ENCODE measurements at places on chromosomes 5 and 9.

DNA sequence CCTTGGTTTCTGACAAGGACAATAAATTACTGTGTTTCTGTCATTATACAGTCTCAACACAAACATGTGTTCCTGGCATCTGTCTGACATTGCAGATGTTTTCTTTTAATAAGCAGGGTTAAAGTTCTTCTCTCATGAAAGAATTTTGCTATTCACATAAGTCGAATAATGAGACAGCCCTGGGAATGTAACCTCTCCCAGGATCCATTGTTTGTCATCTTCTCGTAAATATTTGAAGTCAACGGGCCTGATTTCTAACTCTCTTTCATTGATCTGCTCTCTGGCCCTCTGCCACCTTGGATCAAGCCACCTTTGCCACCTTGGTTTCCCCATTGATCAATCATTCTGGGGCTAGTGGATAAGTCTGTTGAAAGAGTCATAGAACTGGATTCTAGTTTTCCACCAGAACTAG, 12.9 kb upstream of the CAST start:
- no peak for DNase-seq

- no peak for DNase-seq
Observed at GRCh38 chr5:134708301-134708700, 30.0 kb upstream of the CAMLG start.

DNA sequence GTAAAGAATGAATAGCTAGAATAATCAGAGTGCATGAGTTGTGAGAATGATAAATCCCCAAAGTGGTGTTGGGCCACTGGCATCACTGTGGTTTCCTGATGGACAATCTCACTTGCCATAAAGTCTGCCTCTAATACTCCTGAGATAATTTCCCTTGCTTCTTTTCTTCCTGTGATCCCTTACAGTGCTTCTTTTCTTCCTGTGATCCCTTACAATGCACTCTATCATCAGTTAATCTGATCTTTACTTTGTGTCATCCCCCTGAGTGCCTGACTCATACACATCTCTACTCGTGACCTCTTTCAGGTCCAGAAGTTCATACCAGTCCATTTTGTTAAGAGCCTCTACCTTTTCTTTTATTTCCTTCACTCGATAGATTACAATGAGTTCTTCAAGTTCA, 418.3 kb downstream of the HCN1 start:
- no peak for DNase-seq

GRCh38 chr9:78171651-78172050, 64.2 kb upstream of the CEP78 start:
- DNase-seq: no peak

- DNase-seq: no peak
Observed at GRCh38 chr9:86675805-86676204, 271.5 kb downstream of the GAS1 start.

DNA sequence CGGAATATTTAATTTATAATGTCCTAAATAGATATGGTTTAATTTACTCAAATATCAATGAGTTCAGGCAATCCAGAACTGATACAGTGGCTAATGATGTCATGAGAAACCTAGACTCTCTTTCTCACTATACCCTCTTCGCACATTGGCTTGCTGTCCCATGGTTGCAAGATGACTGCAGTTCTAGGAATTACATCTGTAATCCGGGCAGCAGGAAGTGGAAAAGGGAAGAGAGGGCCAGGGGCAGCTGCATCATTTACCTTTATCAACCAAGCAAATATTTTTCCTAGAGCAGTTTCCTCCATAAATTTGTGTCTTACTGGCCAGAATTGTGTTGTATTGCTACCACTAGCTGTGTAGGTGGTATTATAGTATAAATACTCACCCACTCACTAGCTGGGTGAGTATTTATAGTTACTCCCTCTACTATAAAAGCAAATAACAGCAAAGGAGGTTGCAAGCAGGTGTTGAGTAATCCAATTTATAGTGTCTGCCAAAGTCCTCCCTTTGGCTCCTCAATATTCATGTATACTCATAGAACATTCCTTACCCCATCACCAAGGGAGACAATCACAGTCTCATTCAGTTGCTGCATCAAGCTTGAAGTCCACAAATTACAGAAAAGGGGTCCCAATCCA, 168.8 kb downstream of the DROSHA start:
- DNase-seq: no peak

DNA sequence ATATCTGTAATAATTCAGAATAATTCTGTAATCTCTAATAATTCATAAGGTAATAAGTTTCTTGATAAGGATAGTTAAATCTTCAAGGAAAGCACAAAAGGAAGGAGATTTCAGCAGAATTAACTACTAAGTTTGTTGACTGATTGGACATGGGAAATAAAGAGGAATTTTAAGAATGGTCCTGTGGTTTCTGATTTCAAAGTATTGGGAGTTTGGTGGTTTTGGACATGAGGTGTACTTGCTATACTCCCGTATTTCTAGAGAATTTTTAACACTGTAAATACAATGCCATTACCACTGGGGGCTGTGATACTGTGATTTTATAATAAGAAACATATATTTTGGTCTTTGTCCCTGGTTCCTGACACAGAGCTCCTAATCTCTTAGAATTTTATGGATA, 123.9 kb downstream of the UNC13B start:
- DNase-seq: no peak

GRCh38 chr9:134811079-134811672, 69.4 kb upstream of the FCN2 start:
- DNase-seq: no peak

DNA sequence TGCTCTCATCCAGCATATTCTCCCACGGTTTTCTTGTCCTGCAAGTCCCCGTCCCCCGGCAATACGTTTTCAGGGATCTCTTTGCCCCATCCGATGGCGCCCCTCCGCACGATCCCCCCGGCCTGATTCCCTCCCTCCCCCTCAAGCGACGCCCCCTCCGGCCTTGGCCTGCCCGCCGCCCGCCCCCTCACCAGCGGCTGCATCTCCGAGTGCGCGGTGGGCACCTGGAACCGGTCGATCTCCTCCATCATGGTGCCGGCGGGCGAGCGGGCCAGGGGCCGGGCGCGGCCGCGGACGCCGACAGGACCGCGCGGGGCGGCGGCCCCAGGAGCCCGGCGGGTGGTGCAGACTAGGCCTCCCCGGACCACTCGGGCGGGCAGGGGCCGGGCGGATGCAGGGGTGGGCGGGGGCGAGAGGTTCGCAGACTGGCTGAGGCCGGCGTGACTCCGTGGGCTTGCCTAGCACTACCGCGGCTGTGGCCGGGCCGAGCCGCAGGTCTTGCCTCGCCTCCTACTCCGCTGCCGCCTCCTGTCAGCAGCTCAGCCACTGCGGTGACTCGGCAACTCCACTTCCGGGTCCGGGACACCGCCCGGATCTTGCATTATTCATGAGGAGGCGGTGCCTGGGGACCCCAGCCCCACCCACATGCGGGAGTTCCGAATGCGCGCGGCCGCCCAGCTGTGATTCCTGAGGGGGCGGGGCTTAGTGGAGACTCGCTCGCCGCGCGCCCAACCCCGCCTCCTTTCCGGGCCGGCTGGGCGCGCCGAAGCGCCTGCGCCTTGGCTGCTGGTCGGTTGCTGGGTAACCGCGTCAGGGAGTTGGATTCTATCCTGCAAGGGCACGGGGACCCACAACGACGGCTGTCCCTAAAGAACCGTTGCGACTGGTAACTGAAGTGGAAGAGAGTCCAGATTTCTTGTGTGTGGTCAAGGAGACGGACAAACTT, at the start of the genes DNAI1 and FAM219A:
Gene DNAI1, plus strand, starts transcription at position 793 of the 946 bp plus-strand sequence. CDS start 201 bp downstream, outside the sequence.
Gene FAM219A, minus strand, starts transcription at position 558 of the 946 bp plus-strand sequence. Its CDS starts 307 bp downstream, at position 251.
- peak; percentile 97 for DNase-seq

- no peak for DNase-seq
Observed at GRCh38 chr5:91245074-91245452, 138.1 kb downstream of the ARRDC3 start.

DNA sequence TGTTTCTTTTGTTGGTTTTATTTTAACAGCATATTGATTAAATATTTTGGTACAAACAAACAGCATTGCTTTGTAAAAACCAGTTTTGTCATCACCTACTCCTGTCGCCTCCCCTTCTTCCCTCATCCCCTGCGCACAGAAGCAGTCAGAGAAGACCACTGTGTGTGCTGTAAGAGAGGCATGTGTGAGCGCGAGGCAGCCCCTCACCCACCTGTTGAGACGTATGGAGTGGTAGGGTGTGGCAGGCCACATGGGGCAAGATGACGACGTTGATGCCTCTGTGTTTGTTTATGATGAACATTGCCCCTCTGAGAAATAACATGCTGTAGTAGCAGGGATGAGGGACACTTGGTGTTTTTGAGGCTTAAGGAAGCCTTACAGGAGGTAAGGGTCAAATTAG, 71.3 kb downstream of the GPR21 start:
- no peak for DNase-seq

DNA sequence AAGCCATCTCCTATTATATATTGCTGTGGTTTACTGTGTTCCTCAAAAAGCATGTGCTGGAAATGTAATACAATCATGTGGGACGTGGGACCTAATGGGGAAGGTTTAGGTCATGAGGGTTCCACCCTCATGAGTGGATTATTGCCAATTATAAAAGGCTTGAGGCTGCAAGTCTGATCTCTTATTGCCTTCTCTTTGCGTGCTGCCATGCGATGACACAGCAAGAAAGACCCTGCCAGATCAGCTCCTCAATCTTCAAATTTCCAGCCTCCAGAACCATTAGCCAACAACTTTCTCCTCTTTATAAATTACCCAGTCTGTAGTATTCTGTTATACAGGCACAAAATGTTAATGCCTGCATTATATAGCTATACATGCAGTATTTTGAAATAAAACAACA, 45.4 kb downstream of the MARCHF11 start:
- no peak for DNase-seq

DNA sequence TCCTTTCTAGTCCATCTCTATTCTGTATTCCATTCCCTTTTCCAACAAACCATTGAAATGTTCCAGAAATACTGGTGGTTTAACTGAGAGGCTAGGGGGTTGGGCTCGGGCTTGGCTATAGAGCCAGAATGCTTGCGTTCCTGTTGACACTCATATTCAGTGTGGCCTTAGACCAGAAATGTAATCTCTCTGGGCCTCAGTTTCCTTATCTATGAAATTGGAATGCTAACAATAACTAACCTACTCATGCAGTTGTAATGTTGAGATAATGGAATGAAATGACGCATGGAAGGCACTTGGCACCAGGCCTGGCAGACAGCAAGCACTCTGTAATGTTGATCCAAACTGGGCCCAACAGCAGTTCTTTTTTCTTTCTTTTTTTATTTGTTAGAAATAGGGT, 26.8 kb downstream of the JADE2 start:
- DNase-seq: no peak

GRCh38 chr5:158725297-158725851, 374.3 kb downstream of the EBF1 start:
- no peak for DNase-seq

- DNase-seq: no peak
Observed at GRCh38 chr9:116059466-116059865, 94.1 kb upstream of the PAPPA start.

- no peak for DNase-seq
Observed at GRCh38 chr5:7881816-7882215, 12.9 kb downstream of the MTRR start.

DNA sequence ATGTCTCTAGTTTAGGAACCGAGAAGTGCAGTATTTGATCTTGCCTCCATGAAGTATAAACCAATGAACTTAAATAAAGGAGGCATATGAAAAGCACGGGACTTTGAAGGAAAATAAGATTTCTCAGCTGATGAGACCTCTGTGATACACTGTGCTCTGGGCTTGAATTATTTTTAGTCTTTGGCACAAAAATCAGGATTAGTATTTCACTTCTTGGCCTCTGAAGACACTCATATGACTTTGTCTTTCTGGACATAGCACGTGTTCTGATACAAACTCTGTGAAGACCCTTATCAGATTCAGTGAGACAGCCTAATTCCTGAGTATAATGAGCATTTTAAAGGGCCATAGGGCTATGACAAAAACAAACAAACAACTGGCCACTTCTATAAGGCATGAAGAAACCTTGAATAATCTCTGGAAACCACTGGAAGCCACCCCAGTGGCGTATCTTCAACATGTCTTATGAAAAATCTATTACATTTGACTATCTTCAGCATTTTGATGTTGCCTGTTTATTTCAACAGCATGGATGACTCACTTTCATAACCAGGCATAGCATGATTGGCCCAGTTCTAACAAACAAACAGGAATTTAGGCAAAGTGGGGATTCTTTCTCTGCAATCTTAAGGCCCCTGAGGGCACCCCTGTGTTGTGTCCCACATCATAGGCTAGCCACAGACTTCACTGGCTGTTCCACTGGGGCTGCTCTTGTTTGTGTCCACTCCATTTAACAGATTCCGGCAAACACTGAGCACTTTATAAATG, 90.3 kb upstream of the ZNF462 start:
- no peak for DNase-seq

DNA sequence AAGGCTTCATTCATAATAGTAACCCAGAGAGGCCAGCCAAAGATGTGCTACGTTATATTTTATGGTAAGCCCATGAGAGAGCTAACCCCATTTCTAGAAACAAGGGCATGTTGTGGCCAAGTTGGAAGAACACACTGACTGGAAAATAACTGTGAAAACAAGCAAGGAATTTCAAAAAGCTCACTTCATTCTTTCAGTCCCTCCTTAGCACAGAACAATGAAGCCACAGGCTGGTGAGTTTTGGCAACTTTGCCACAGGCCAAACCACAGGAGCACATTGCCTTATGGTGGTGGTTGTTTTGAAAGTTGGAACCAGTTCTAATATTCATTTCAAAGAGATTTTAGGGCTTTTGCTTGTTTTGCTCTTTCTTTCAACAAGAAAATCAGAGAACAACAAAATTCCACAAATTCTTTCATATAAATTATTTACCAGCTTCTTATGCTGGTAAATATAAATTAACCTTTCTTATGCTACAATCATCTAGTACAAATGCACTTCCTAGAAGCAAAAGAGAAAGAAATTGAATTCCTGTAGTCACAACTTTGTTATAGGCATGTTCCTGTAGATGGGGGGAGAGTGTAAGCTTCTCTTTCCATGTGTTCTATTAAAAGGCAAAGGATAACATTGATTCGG, 225.4 kb upstream of the RFX3 start:
- DNase-seq: no peak

- no peak for DNase-seq
Observed at GRCh38 chr9:109115931-109116526, 3.7 kb downstream of the TMEM245 start.

- no peak for DNase-seq
Observed at GRCh38 chr5:143019614-143020515, 249.7 kb downstream of the ARHGAP26 start.

DNA sequence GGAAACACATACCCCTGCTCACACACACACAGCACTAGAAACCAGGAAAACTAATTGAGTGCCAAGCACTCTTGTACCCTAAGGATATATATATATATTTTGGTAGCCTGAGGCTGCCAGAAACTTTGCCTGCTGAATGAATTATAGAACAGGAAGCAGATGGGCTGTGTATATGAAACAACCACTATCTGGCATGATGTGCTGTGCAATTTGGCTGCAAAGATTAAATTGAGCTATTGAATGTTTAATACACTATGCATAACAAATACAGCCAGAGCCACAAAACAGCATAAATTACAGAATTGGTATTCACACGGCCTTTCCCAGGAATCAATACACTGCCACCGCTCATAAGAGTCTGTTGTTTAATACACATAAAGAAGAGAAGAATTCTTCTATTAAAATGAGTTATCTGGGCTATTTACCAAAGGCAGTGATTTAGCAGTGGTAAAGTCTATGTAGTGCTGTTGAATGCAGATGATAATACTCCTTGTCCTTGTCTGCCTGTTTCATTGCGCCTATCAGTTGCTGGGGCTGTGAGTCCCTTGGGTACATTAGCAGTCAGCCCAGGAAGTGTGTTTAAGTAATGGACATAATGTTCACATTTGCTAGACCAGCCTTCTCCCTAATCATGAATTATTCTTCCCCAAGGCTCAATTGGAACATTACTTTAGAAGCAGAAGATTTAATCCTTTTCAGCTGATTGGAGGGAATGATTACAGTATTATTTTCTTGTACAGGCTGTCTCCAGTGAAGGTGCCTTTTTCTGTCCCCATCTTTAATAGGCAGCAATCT, 294.3 kb downstream of the TLE1 start:
- no peak for DNase-seq

Data from T-helper 2 cell (primary cell).